ENCODE measurements at places on chromosomes 12 and 14.
A peak's percentile ranks its signal among the peaks of the same experiment; 100 is the strongest.

DNA sequence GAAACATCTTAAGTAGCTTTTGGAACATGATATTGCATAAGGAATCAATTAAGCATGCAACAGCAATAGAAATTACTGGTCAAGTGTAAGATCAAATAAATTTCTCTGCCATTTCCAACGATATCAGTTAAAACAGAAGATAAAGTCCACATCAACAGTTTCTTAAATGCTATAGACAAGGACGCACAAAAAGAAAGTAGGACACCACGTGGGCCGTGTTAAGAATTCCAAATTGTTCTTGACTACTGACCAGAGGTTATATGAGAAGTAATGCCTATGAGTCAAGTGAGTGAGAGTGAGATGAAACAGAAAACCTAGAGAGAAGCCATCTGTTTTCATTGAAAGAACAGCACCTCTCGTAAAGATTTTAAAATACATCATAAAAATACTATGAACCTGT lies 318.2 kb downstream of the TMEM117 start:
- peak; percentile 28 for DNase-seq

- no peak for DNase-seq
Measured at GRCh38 chr12:59874781-59875180, 279.0 kb downstream of the SLC16A7 start.

GRCh38 chr12:22100958-22101748 lies 55.1 kb downstream of the CMAS start:
- peak; percentile 3 for DNase-seq

DNA sequence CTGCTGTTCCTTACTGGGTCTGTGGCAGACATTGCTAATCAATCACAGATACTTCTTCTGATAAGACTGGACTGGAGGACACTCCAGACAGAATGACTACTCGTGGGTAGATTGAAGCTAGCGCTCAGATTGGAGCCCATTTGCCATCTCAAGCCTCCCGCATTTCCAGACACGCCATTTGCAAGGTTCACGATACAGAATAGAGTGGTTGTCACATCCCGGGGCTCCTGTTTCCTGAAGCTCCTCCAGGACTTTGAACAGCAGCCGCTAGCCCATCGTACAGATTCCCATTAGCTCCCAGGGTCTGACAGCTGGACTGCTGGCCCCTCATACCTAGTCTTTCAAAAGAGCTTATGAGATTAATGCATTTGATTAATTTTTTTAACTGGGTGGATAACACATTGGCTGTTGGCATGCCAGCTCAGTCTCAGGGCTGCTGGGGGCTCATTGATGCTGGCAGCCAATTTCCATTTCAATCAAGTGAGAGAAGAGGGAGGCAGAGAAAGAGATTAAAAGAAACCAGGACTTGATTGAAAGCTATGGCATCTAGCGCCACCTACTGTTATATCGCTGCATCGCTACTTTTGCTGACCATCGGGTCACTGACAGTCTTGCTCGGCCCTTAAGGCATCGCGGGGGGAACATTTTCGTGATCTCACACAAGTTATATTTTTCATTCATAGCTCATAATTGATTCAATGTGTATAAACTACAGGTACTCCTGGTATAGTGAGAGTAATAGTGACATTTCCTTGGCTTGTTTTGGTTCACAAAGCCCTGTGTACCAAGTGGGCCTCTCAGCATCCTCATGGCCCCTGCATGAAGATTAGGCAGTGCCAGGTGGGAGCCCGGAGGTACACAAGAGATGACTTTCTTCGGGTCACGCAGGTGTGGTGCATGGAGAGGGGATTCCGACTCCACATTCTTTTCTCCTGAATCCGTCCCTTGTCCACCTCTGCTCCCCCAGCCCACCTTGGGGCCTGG lies 78.6 kb downstream of the CCDC60 start:
- DNase-seq, result peak; percentile 49

DNA sequence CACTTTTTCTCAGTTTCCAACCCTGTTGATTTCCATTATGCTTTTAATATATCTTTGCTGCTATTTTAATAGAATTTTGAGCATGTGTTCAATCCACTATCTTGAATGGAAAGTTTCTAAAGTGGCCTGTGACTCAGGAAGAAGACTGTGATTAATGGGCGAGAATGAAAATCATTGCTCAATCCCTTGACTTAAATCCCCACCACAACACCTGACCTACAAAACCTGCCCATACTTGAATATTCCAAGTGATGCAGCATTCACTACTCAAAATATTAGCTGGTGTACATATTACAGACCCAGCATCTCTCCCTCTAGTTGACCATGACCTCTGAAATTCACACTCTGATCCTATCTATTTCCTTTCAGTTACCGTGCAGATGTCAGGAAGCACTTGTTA lies 1.3 kb upstream of the OAS3 start:
- DNase-seq, result no peak

DNA sequence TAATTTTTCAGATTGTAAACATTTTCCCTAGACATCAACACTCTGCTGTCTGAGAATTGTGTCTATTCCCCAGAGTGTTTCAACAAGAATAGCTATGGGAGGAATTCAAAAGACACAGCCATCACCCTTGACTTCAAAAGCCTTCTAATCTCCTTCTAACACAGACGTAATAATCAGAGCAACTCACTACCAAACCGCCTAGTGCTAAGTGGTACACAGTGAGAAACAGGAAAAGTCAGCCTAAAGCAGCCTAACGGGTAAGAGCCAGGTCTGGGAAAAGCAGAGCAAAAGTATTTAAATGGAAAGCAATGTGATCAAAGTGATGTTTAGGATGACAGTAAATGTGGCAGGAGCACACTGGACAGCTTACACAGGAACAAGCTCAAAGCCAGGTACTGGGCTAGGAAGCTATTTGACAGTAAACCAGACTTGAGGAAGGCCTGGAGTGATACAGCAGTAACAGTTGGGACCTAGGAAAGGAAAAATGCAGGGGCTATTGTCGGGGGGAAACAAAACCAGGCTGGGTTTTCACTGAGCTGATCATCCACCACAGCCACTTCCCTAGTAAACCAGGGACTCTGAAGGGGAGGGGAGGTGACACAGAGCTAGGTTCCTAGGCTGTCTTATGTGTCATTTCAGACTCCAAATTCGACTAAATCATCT lies 29.4 kb downstream of the CORO1C start:
- DNase-seq, result no peak
